Stimulated activated CD4-positive, alpha-beta T cell treated with anti-CD3 and anti-CD28 coated beads, Interleukin-15, amount 100 ng/mL, for 48 hours (primary cell): ENCODE measurements at places on chromosomes 12 and 14.

DNA sequence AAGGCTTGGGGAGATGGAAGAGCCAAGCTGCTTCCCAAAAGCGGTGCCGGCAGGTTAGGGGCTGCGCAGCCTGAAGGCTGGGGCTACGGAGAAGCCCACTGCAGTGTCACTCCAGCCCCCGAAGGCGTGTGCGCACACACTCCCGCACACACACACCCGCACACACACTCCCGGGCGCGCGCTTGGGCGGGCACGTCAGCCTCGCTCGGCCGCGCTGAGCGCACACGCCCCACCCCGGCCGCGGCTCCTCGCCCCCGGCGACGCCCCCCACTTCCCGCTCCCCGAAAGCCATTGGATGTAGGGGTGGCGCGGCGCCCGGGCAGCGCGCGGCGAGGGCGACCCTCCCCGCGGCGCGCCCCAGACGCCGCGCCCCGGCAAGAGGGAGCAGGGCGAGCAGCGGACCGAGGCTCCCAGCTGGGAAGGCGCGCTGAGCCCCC, at the start of gene KCNK10:
Gene KCNK10 (minus strand): TSS at position 184 of the 437 bp plus-strand sequence. CDS start 471 bp downstream, outside the sequence.
- DNase-seq, result no peak

- no peak for DNase-seq
Measured at GRCh38 chr12:77204083-77204482, 138.7 kb upstream of the E2F7 start.

- no peak for DNase-seq
Measured at GRCh38 chr12:638953-639557, 24.2 kb downstream of the NINJ2 start.

DNA sequence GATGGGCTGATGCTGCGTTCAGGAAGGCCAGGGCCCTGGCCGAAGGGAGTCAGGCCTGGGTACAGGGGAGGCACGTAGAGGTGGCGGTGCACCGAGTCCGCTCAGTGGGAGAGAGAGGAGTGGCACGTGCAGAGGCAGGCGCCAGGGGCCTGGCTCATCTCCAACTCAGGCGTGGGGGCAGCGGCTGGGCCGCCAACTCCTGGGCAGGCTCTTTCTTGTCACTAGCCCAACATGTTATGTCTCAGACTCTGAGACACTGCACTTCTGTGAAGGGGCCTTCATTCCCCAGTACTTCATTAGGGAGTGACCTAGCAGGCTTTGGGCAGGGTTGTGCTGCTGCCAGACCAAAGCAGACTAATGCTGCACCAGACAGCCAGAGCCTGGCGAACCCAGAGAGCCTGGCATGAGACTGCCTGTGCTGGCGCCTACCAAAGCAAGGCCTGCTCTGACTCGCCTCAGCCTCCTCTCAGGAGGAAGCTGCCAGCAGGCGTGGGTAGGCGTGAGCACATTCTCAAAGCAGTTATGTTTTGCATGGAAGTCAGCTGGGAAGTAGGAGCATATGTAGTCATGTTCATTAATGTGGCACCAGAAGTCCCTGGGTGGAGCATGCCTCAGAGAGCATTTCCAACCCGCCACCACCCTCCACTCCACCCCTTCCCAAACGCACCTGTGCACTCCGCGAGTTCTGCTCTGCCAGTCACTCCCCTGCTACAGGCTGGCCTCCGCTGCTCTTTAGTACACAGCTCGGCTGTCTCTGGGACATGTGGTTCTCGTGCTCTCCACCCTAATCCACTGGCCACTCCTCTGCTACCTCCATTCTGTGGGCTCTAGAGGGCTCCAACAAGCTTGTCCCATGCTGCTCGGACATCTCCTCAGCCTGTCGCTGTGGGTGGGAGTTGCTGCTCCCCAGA, 9.7 kb downstream of the CKB start:
- DNase-seq, result no peak

- no peak for DNase-seq
Measured at GRCh38 chr14:59358102-59358501, 107.1 kb downstream of the GPR135 start.

DNA sequence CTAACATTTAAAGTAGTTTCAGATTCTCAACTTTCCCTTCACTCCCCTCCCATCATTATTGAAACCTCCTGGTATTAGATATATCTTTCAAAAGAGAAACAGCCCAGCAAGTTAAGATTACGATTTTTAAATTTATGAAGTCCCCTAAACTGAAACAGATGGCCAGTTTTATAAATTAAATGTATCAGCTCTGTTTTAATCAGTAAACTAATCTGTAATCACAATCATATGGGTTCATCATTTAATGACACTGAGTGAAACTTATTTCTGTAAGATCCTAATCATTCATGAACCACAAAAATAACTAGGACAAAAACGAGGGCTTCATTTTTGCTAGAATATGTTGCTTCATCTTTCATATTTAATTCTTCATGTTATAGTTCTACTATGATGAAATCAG, 137.8 kb downstream of the EPS8 start:
- DNase-seq, result no peak

GRCh38 chr12:85697003-85697402, 139.2 kb downstream of the RASSF9 start:
- no peak for DNase-seq
